ENCODE measurements at places on chromosomes 16 and 17.

GRCh38 chr16:84356591-84357116 lies 11.7 kb upstream of the ATP2C2 start:
- DNase-seq, result no peak

DNA sequence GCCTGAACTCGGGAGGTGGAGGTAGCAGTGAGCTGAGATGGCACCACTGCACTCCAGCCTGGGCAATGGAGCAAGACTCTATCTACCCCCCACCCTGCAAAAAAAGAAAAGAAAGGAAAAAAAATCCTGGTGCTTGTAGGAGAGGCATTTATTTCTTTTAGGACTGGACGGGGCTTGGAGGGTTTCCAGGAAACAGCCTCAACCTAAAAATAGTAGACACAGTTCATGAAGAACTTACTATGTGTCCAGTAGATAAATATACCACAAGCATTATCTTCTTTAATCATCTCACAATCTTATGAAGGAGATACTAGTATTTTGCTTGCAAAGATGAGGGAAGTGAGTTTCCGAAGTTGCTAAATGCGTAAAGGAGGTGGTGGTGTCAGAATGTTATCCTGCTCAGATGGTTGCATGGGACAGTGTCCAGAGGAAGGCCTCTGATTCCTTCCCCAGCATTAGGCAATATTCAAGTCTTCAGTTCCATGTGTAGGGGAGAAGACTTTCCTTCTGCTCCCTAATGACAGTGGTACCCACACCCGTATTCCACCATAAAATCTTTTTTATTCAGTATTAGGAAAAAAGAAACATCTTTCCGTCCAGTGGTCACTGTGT lies 263.2 kb downstream of the WWOX start:
- DNase-seq, result no peak

- no peak for DNase-seq
These were observed 5.7 kb downstream of the CDC6 start for GRCh38 chr17:40293363-40293762.

- DNase-seq, result no peak
These were observed 139.6 kb downstream of the HS3ST3A1 start for GRCh38 chr17:13462146-13462545.

DNA sequence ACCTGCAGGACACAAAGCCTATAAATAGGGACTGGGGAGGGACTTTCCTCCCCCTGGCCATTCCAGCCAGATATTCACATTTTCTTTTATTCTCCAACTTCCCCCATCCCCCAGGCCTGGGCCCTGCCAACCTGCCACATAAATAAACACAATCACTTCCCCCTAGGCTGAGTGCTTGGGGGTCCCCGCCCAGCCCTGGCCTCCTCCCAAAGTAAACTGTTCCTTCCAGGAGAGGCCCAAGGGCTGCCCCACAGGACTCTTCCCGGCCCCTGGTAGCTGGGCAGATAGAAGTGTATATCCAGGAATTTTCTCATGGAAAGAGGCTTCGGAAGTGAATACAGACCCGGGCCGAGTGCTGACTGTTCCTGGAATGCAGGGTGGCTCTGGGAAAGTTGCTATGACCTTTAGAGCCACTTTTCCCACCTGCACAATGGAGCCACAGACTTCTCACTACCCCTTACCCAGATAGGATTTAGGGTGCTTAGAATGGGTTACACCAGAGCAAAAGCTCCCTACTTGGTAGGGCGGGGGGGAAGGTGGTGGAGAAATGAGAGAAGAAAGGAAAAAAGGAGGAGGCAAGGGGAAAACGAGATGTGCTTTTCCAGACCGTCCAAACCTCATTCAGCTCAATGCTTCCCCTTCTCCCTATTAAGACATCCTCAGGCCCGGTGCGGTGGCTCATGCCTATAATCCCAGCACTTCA lies 8.5 kb downstream of the CSF3 start:
- DNase-seq, result no peak

DNA sequence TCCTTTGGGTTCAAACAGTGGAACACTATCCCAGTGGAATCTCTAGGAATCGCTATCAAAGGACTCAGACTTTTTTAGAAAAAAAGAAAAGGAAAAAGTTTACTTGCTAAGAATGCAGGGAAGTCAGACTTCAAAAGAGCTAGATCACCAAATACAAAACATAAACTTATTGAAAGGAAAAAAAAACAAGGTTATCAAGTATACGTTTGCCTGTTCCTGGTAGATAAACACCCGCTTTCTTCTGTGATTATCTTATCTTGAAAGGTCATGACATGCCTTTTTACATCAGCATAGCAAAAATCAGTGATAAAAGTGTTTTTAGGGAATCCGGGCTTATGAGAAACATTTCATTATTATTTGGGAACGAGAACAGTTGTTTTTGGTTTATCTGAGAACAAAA lies 129.3 kb upstream of the TMEM97 start:
- DNase-seq, result no peak

GRCh38 chr16:48143812-48144368 lies 11.9 kb downstream of the ABCC12 start:
- DNase-seq, result no peak

DNA sequence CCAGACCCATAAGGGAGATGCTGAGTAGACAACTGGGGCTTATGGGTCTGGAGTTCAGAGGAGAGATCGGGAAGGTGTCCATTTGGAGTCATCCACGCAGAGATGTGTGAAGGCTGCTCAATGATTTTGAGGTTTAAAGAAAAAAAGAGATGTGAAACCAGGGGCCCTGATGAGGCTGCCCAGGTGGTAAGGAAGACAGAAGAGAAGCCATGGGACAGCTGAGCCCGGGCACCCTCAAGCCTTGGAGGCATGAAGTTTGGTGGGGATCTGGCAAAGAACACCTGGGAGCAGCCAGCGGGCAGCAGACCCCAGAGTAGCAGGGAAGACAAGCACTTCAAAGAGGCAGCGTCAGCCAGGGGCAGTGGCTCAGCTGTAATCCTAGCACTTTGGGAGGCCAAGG lies 20.8 kb upstream of the MYO15B start:
- DNase-seq, result no peak

GRCh38 chr17:17983376-17983775 lies 10.7 kb downstream of the DRC3 start:
- DNase-seq, result no peak

- DNase-seq, result peak; percentile 34
These were observed 9.6 kb upstream of the EIF1 start for GRCh38 chr17:41678907-41679739.

GRCh38 chr17:19383681-19384470 lies 3.1 kb downstream of the MFAP4 start:
- DNase-seq, result no peak

- no peak for DNase-seq
These were observed 38.2 kb downstream of the KSR1 start for GRCh38 chr17:27494192-27495091.

DNA sequence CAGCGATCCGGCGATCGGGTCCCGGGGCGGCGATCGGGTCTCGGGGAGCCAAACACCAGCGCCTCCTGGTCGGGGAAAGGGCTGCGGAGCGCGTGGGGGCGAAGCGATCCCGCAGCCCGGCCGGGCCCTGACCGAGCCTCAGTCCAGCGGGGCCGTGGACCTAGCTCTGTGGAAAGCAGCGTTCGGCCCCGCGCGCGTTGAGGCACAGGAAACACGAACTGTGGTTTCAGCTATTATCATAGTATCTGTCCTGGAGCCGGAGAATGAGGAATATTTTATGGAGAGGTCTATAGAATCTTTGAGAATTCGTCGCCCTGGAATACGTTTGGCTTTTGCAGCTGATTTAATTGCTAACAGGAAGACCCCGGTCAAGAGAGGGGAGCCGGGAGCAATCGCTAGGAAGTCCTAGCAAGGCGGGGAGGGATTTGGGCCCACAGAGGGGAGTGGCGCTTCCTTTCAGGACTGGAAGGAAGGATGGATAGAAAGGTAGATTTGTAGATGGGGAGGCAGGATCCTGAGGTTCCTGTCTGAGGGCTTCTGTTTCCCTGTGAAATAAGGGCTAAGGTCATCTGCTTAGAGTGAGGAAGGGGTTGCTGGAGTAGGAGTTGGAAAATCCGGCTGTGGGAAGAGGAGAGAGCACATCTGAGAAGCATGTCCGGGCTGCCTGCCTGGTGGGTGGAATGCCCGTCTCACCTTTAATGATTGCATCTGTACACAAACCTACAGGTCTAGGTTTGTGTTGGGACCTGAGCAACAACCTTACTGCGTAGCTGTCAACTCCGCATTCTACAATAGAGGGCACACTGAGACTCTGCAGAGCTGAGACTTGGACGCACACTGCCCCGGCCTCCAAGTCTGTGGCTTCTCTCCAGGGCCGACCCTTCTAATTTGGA lies 770 bp downstream of the CCNF start:
- no peak for DNase-seq

DNA sequence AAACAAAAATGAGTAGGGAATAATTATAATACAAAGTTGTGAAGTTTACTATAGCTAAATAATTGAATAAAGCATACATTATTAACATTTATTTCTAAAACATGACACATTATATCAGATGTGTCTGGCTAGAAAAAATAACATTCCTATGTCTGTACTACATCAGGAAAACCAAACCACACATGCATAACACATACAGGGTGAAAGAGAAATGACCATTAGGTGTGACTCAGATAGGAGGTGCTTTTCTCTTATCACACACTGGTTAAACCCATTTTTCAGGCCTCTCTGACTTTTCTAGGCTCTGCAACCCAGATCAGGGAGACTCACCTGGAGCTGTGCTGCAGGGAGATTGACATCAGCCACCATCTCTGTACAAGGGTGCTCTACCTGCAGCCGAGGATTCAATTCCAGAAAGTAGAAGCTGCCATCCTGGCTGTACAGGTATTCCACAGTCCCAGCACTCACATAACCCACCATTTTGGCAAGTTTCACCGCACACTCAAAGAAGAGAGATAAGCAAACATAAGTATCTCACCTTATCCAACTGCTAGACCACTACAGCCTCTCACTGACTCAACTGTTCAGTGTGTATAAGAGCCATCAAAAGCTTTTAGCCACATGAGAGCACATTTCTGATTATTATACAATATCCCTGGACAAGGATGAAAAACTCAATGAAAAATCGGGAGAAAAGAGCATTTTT lies 116.6 kb upstream of the C17orf78 start:
- no peak for DNase-seq

DNA sequence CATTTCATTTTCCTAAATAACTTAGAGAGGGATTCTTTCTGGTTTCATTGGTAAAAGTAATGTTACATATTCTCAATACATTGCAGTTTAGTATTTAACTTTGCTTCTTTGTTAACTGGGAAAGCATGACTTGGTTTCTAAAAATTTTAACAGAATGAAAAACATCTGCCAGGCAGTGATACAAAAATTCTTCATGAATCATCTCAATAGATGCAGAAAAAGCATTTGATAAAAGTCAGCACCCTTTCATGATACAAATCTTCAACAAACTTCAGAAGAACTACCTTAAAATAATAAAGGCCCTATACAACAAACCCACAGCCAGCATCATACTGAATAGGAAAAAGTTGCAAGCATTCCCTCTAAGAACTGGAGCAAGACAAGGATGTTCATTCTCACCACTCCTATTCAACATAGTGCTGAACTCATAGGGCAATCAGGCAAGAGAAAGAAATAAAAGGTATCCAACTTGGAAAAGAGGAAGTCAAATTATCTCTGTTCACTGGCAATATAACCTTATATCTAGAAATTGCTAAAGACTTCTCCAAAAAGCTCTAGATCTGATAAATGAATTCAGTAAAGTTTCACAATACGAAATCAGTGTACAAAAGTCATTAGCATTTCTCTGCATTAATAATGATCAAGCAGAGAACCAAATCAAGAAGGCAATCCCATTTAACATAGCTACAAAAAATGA lies 50.4 kb downstream of the SLFN5 start:
- DNase-seq, result no peak

DNA sequence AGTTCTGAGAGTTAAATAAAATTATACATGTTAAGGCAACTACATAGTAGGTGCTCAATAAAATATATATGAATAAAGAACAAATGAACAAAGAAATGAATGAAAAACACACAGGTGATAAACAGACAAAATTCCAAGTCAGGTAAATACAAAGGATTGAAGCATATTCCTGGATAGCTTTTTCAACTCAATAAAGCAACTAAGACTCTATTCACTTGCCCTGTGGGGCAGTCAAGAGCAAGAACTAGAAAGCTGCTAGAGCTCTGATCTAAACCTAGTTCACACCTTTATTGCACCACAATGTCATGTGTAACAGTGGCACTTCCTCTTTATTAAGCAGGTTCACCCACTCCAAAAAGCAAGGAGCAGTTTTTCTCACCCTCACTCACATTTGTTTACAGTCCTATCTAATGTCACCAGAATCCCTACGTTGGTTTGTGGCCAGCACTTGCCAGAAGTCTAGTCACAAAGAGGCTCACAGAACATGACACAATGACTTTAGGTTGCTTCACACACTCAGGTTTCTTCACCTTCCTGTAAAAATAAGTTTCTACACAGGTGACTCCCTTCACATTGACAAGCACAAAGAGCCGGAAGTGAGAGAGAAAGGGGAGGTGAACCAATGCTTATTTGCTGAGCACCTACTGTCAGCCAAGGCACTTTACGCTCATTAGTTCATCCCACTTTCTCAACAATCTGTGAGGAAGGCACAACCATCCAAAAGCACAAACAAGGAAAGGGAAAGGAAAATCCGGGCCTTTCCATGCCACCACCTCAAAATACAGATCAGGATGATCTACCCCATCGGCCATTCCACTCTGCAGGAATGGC lies 70.8 kb downstream of the XPO6 start:
- peak; percentile 54 for DNase-seq

GRCh38 chr17:66304304-66305174 lies 2.1 kb downstream of the PRKCA start:
- DNase-seq, result peak; percentile 25

DNA sequence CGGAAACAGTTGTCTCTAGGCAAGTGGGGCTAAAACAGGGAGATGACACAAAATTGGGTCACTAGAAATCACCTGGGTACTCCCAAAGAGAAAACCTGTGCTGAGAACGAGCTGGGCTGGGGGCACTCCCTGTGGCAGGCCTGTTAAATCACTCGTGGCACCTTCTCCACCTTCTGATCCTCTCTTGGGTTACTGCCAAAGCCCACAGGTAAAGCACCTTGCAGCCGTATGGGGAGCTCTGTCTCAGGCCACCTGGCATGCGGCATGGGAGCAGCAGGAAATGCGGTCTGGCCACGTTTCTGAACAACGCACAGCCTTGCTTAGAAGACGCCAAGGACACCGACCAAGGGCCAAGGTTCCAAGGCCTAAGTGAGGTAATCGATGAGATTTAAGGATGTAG lies 21.5 kb upstream of the ICAM2 start:
- DNase-seq, result no peak

- no peak for DNase-seq
These were observed 24.0 kb downstream of the LLGL2 start for GRCh38 chr17:75549246-75550138.

DNA sequence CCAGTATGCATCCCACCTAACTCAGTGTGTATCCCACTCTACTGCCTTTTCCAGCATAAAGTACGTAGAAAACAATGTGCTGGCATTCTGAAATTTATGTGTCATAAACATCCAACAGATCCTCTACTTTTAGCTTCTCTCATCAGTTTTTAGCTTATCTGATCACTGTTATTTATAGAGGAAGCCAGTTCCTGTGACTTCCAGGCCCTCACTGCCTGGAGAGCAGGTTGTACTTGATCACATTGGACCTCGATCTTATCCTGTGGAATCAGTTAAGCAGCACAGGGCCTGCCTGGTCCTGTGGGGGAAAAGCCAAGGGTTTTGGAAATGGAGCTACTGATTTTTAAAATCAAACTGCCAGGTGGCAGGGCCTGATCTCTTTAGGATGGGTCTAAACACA lies 30.8 kb downstream of the PRSS54 start:
- DNase-seq, result no peak
